ENCODE measurements at places on chromosomes 16 and 17.

- peak; percentile 77 for DNase-seq
These were observed 32.4 kb downstream of the DCAKD start for GRCh38 chr17:45018848-45019711.

DNA sequence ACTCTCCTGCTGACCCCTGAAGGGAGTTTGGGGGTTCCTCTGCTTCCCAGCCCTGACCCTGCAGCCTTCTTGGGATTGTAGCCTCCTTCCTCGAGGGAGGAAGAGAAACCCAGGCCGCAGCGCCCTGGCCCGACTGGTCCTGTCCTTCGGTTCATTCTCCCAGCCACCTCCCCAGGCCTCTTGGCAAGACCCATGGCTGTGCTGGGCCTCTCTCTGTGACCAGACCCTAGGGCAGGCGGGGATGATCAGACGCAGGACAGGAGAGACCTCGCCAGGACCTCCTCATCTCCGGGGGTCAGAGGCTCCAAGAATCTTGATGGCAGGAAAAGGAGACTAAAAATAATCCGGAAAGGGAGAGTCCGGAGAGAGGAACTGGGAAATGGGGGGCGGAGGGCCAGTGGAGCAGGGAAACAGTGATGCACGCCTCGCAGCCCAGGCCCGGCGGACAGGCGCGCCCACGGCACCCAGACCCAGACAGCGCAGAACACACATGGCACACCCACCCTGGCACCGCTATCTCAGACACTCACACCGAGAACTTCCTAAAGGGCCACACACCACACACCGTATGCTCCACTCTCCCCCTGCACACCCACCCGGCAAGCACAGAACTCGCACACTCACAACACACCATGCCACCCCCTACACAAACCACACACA lies 1.2 kb downstream of the ARHGEF15 start:
- DNase-seq: no peak

GRCh38 chr16:543301-544164 lies 16.0 kb downstream of the CAPN15 start:
- no peak for DNase-seq

DNA sequence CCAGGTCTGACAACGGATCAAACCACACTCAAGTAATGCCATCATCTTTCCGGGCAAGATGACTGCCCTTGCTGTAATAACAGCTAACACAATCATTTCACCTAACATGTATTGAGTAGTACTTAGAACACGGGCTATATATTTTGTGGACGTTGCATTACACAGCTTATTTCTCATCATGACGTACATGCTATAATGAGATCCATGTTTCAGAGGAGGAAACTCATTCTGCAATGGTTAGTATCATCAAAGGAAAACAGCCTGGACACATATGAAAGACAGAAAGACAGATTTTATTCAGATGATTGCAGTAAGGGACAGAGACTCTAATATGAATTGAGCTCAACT lies 446.7 kb downstream of the HS3ST3B1 start:
- peak; percentile 30 for DNase-seq

GRCh38 chr17:66313995-66314659 lies 11.7 kb downstream of the PRKCA start:
- DNase-seq: no peak

DNA sequence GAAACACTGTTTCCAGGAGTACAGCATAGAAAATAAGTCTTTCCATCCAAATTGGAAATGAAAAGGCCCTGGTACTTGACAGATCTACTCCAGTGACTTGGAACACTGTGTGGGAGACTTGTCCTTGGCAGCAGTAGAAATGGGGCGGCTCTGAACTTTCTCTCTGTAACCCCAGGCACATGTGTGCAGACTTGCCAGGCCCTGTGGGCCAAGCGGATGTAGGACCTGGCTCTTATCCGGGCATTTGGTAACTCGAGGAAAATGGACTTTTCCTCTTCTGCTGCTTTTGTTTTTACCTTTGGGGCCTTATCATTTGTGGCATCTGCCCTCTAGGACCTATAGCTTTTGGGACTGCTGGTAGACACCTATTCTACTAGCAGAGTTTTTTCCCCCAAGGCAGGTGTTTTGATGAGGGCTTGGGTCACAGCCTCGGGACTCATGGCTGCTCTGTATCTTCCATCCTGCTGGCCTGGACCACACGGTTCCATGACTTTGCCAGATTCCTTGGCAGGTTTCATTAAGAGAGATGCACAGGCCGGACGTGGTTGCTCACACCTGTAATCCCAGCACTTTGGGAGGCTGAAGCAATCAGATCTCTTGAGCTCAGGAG lies 43.5 kb downstream of the SMPD3 start:
- no peak for DNase-seq

GRCh38 chr17:82327289-82327688 lies 6.3 kb downstream of the SECTM1 start:
- DNase-seq: no peak

- no peak for DNase-seq
These were observed 163.2 kb downstream of the TOX3 start for GRCh38 chr16:52383640-52384292.
